ENCODE measurements at places on chromosomes 7 and 10.

DNA sequence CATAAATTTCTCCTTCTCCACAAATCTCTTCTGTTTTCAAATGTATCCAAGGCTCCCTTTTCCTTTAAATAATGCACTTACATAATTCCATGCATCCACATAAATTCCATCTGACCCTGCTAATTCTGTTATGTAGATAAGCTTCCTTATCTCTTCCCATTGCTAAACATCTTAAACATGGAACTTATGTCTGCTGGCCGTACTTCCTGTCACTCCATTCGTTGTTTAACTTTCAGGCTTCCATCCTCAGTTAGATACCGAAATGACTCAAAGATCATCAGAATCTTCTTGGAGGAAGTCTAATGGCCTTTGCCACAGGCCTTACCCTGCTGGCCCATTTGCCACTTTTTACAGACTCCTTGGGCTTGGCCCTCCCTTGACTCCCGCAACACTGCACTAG is 330.9 kb downstream of the GFRA1 start:
- no peak for ATAC-seq

DNA sequence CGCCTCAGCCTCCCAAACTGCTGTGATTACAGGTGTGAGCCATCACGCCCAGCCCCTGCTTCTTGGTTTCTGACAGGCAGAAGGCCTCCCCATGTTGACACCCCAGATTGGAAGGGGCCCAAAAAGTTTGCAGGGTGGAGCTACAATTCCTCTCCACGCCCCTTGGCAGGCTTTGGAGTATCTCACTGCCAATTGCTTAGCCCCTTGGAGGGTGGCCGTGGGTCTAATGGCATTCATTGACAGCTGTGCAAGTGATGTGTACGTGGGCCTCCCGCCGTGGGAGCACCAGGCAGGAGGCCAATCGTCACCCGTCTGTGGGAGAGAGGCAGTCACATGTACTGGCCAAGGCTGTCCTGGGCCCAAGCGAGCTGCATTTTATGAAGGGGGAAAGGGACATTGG is 73.7 kb upstream of the PPIF start:
- ATAC-seq: no peak

DNA sequence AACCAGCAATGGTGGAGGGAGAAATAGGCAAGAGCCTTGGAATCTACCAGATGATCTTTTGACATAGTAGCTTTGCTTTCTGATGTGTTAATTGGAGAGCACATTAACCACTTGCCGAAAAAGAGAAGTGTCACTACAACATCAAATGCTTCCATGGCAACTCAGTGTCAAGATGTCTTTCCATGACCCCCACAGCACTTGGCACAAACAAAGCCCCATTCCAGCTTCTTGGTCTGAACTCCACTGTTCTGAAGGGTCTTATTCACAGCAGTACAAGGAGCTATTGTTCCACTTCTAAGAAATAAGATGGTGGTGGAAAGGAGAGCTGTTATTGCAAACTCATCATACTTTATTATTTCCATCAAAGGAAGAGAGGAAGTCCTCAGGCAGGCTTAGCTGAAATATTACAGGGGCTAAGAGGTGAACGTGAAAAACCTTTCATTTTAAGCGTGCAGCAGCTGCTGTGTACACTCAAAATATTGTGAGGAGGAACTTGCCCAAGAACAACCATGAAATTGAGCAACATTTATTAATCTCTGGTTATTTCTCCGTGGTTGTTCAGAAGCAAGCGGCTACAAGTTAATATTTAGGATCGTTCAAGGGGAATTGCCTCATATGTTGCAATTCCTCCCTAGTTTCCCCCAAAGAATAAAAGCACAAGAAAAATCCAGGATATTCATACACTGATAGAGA is 354.8 kb upstream of the CELF2 start:
- ATAC-seq: no peak

- ATAC-seq: no peak
Measured at GRCh38 chr10:128985036-128985435, 482.0 kb upstream of the MGMT start.

DNA sequence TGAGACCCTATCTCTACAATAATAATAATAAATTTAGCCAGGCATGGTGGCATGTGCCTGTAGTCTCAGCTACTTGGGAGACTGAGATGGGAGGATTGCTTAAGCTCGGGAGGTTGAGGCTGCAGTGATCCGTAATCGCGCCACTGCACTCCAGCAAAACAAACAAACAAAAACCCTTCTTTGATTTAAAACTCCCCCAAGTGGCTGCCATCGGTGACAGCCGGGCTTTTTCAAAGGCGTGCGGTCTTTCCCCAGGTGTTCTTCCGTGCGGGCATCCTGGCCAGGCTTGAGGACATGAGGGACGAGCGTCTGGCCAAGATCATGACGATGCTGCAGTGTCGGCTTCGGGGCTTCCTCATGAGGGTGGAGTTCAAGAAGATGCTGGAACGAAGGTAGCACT is 1.9 kb upstream of the MYH16 start:
- ATAC-seq: no peak

GRCh38 chr10:86451604-86451960 is 70.0 kb downstream of the WAPL start:
- no peak for ATAC-seq

DNA sequence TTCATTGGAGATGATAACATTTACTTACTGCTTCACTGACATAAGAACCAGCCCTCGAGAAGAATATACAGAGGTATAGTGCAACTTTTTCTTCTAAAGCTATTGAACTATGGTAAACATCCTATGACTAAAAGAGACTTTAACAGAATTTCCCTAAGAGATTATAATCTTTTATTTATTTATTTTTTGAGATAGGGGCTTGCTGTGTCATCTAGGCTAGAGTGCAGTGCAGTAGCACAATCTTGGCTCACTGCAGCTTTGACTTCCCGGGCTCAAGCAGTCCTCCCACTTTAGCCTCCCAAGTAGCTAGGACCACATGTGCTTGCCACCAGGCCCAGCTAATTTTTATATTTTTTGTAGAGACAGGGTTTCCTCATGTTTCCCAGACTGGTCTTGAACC is 258.5 kb upstream of the FERD3L start:
- no peak for ATAC-seq

GRCh38 chr7:66443946-66444345 is 184.7 kb upstream of the KCTD7 start:
- ATAC-seq: no peak

DNA sequence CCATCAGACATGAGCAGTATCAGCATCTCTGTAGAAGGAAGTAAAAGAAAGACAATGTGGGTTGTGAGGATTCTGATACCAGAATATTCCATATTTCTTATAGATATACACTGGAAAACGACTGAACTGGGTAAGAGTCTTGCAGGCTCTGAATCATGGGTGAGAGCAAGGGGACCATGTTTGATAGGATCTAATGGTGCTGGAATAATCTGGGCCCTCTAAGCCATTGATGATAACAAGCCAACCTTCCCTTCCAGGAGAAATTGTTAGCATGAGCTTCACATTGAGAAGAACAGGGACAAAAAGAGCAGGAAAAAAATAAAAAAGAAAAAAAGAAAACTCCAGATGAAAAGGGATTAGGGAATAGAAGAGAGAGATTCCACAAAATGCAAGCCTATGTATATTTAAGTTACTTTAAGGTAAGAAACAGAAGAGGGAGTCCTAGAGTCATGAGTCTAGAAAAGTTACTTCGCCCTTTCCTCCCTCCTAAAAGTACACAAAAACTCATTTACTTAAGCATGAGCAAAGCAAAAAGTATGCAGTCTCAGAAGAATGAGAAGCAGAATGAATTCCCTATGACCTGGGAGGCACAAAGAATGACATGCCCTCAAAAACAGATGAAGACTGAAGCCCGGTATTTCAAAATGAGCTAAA is 181.9 kb downstream of the TMEM26 start:
- no peak for ATAC-seq

DNA sequence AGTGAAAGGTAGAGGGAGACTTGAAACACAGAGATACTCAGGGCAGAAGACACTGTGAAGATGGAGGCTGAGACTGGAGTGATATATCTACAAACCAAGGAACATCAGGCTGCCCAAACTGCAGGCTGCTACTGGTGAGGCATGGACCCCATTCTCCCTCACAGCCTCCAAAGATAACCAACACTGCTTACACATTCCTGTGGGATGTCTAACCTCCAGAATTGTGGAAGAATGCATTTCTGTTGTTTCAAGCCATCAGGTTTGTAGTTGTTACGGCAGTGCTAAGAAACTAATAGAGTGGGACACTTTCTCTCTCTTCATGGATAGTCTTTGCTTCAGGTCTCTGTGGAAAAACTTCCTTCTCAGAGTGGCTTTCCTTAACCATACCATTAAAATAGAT is 182.6 kb upstream of the TMEM106B start:
- no peak for ATAC-seq

GRCh38 chr7:98922392-98923187 is 44.3 kb downstream of the TRRAP start:
- no peak for ATAC-seq

DNA sequence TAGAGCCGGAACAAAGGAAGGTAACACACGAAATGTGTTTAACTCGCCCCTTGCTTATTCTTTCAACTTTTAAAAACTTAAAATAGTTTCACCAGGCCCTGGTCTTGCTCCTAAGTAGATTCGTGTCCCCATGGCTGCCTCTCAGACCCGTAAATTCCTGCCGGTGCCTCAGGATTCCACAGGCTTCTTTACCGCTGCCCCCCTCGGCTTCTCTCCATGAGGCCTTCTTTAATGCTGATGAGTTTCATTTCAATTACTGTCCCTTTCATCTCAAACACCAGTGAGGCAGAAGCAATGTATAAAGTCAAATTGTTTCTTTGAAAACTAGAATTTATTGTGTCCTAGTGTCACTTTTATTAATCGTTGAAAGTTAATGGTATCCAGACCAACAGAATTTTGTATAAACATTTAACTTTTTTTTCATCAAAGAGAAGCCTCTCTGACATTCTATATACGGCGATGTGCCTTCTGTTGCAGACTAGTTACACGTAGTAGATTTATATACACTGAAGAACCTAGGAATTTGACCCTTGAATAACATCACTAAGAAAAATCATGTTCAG is 225.2 kb downstream of the C7orf25 start:
- ATAC-seq: no peak

- no peak for ATAC-seq
Measured at GRCh38 chr7:147547252-147547897, 1043.2 kb upstream of the C7orf33 start.

- peak; percentile 92 for ATAC-seq
Measured at GRCh38 chr10:11403116-11403515, 208.3 kb downstream of the USP6NL start.

GRCh38 chr10:29820890-29821461 is 186.2 kb upstream of the SVIL start:
- no peak for ATAC-seq

DNA sequence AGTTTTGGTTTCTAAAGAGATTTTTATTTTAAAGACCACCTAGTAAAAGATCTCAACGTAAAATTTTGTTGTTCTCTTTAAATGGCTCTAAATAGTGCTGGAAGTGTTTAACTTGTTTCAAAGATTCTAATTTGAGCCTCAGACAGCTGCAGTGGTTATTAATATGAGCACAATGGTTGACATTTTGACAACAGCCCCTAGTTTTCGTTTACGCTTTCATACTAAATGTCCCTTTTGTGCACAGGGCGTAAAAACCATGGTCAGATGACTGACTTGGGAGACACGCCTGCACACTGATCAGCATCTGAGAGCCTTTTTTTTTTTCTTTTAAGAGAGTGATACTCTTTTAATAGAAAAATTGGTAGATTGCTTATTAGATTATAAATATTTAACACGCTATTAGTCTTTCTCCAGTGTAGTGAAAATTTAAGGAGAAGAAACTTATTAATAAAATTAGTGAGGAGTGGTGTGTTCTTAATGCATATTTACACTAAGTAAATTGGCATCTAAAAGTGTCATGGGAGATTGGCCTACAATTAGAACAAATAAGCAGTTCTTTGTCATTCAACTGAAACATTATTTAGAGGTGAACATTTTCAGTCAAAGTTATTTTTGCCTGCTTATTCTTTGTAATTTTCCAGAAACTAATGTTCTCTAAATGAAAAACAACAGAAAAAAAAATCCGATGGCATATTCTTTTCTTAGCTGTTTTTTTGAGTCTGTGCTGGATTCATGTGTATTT is 182.8 kb upstream of the PHYHIPL start:
- ATAC-seq: no peak

Data from activated T-helper 17 cell treated with anti-CD3 and anti-CD28 coated beads, Interleukin-2, amount 50 U/mL, for 72 hours (primary cell).